ENCODE measurements at places on chromosomes 12 and 14.
A peak's percentile ranks its signal among the peaks of the same experiment; 100 is the strongest.

DNA sequence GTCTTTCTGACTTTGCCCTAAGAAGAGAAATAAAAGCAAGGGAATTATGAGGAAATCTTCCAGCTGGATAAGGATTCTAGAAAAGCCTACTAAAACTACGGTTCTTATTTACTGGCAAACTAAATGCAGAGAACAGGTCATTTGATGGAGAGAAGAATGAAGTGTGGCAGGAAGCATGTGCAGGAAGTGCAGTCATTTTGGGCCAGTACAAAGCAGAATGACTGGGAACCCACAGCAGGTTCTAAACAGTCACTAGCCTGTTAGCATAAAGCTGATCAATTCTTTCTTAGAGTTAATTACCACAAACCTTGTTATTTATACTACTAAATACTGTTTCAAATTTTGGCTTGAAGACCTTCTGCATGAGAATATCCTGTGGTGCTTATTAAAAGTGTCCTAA lies 36.7 kb downstream of the CFAP54 start:
- no peak for DNase-seq

GRCh38 chr12:113823016-113823415 lies 143.1 kb downstream of the RBM19 start:
- no peak for DNase-seq

- DNase-seq: no peak
Measured at GRCh38 chr14:26729851-26730250, 132.0 kb upstream of the NOVA1 start.

- DNase-seq: no peak
Measured at GRCh38 chr14:29608861-29609260, 318.8 kb downstream of the PRKD1 start.

DNA sequence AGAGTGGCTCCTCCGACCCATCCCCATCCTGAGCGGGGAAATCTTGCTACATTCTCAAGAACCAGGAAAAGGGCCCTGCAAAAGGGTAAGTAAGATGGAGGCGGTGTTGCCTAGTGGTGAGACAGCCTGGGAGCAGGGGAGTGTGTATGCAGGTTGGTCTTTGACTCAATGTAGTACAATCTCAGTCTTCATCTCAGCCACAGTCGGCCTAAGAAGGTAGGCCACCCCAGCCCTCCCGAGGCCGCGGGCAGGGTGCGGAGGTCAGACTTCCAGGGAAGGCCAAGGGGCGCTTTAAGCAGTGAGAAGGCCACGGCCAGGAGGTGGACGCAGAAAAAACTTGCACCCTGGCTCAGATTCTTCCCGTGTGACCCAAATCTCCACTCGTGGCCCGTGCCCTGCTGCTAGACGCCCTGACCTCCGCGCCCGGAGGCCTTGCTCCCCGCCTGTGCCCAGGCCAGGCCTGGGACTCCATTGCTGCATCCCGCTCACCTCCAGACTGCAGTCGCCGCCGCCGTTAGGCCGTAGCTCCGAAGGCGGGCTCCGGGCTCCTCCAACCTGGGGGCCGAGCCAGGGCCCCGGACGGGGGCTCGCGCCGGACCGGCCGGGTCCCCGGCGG lies 435 bp downstream of the FOXM1 start:
- no peak for DNase-seq

GRCh38 chr12:49109641-49110463 lies 795 bp downstream of the LMBR1L start:
- no peak for DNase-seq

GRCh38 chr12:5965950-5966383 lies 20.9 kb upstream of the ANO2 start:
- peak; percentile 12 for DNase-seq

DNA sequence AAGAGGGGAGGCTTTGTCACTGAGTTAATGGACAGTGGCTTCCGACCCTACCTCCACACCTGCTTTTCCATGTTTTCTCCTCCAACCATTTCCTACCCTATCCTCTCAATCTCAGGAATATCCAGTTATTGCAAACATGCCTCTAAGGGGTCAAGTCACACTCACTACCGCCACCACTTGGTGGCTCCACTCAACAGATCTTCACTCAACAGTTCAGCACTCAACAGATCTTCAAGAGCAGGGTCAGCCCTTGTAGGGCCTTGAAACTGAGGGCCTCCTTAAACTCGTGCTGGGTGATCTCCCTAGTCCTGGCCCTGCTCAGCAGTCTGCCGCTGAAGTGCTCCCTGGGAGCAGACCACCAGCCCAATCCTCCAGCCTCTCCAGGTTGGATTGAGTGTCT lies 14.2 kb downstream of the ZNF641 start:
- DNase-seq: no peak

DNA sequence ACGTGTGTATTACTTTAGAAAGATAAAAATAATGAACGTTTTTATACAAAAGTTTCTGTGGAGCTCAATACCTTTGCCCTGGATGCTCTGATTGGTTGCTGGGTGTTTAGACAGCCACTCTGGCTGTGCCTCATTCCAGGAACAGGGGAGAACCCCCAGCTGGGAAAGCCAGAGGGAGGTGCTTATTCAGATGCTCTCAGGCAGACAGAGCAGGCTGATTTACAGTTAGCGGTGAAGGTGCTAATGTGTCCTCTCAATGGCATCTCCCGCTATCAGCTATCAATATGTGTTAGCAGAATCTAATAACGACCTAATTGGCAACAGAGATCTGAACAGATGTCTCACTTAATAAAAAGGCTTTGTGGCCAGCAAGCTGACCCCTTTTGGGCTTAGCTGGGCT lies 402.3 kb downstream of the NUAK1 start:
- DNase-seq: no peak

DNA sequence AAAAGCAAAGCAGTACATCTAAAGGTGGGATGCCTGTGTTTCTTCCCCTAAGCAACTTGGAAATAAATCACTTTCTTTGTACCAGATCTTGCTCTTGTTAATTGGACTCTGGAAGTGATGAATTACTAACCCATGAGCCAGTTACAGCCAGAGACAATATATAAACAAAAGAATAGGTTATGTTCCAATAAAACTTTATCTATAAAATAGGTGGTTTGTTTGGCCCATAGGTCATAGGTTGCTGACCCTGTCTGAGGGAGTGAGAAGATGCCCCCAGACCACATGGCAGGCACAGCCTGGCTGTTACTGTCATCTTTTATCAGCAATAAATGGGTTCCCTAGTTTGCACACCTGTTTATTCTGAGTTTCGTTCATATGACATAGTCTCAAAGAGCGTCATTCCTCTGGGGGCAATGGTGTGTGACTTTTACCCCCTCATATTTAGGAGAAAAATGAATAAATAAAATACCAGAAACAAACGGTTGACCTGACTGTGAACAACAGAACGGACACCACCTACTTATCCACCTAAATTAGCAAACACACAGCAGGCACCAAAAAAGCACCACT lies 10.7 kb downstream of the LGMN start:
- DNase-seq: no peak

- DNase-seq: no peak
Measured at GRCh38 chr14:74501135-74501614, 7.6 kb downstream of the ISCA2 start.

GRCh38 chr14:32601906-32602305 lies 272.8 kb downstream of the AKAP6 start:
- DNase-seq: no peak

GRCh38 chr12:103778781-103779180 lies 62.3 kb downstream of the NT5DC3 start:
- no peak for DNase-seq

DNA sequence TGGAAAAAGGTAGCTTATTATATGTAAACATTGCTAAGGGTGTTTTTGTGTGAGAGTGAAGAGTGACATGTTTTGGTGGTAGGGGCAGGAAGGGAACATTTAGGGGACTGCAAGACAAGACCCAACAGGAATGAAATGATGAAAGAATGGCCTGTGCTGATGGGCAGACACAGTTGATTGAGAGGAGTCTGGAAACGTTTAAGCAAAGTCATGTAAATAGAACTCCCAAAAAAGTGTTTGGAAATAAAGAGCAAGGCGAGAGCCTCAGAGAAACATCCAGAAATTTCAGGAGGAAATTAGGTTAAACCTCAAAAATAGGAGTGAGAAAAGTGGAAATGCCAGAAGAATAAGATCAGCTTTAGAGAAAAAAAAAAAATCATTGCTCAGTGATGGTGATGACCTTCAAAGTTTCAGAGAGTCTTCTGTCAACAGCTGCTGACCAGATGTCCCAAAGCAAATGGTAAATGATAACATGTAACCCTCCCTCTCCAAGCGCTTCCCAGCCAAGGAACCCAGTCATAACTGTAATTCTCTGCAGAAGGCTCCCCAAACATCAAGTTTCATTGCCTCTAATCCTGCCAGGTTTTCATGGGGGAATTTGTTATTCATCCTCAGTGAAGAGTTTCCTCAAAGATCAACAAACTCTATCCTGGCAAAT lies 223.2 kb upstream of the FAR2 start:
- DNase-seq: no peak

- DNase-seq: no peak
Measured at GRCh38 chr12:95607642-95608041, 56.4 kb upstream of the USP44 start.

- no peak for DNase-seq
Measured at GRCh38 chr12:96143392-96143791, 50.8 kb upstream of the ELK3 start.

DNA sequence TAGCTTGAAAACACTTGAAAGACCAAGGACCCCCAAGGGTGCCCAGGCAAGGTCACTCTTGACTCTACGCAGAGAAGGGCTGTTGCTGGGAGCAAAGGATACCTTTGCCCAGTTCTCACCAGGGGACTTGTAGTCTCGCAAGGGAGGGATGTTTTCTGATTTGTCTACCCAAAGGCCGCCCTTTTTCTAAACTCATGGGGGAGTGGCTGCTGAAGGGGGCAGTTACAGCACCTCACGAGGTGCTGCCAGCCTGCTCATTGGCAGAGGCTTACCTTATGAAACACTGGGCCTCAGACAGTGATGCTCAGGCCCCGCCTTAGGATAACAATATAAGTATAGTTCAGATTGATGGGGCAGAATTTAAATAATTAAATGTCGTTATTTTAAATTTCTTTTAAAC lies 107.0 kb downstream of the ETV6 start:
- no peak for DNase-seq

DNA sequence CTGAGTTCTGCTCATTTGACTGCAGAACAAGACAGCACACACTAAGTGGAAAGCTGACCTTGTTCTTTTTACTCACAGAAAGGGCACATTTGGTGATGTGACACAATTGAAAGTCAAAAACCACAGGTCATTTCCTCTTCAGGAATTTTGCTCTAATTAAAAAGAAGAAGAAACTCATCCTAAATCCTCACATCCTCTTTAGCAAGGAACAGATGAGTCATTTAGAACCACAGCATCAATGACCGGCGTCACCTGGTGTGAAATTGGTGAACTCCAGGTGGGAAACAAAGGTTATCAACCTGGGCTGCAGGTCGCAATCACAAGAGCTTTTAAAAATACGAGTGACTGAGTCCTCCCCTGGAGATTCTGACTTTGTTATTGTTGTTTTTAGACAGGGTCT lies 2.9 kb upstream of the RNU6-8 start:
- DNase-seq: no peak

GRCh38 chr12:94872671-94872970 lies 130.9 kb downstream of the NDUFA12 start:
- no peak for DNase-seq

DNA sequence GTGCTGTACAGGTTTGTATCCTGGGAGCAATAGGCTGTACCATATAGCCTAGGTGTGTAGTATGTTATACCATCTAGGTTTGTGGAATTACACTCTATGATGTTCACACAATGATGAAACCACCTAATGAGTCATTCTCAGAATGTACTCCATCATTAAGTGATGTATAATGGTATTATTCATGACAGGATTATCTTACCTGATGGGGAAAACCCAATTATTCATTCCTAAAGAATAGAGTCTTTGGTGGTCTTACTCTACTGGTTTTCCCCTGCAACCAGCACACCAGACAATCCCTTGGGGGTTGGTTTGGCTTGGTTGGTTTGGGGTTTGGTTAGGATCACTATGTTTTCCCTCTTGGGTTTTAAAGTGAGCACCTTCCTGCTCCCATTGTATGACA lies 12.6 kb upstream of the OR10P1 start:
- no peak for DNase-seq

- DNase-seq: no peak
Measured at GRCh38 chr12:26434299-26435068, 239.1 kb downstream of the SSPN start.

DNA sequence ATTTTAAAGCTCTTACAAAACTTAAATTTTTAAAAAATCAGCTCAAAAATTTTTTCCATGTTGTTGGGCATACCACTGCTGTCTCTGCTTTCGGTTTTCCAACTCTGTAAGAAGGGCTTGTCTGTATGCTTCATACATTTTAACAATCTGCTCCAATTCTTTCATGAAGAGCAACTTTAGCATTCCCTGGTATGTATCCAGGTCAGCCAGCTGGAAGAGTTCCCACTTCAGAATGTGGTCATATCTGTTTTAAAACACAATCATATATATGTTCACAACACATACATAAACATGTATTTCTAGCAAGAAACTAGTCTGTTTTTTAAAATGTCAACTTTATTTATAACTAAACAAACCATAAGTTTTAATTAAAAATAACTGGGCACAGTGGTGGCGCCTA lies 33.0 kb downstream of the SAV1 start:
- DNase-seq: no peak

DNA sequence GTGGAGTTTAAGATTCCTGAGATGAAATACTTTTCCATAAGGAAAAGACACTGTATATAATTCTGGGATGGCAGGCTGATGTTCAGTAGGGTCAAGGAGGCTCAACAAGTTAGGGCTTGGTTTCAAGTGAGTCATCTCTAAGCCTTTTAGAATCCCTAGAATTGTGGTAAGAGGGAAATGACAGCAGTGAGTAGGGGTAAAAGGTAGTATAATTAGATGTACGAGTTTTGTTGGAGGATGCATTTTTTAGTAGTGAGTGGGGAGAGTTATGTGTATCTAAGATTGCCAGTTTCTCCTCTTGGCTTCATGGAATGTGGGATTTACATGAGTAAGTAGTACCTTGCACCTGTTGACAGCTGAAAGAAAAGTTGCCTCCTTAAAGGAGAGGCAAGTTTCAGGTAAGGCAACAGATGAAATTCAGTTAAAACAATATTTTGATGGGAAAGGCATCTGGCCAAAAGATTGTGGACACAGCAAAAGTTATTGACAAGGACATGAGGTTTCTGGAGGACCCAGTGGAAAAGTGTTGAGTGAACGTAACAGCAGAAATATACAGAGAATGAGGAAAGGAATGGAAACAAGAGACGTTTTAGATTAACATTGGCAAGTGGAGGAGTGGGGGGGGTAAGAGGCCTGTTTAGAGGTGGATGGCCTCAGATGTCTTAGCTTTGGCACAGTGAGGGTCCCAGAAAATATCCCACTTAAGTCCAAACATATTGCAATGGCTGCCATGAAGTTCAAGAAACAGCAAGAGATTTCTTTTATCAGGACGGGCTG lies 21.8 kb downstream of the LMO3 start:
- no peak for DNase-seq

DNA sequence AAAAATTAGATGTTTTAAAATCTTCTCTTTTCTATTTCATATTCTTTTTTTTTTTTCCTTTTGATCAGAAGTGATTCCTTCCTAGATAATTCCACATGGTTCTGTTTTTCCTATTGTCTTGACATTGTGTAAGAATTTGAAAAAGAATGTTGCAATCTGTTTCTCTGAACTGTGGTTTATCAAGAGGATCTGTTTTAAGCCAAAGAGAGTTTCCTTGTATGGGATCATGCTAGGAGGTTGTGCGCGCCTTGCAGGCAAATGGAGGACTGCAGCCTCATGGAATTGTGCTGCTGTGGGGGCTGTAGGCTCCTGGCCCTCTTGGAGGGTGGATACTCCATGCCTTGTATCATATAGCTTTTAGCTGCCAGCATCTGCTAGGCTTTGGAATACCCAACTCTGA lies 43.3 kb upstream of the MBIP start:
- no peak for DNase-seq

Data from stimulated activated CD8-positive, alpha-beta memory T cell treated with anti-CD3 and anti-CD28 coated beads, Interleukin-7, amount 100 ng/mL, for 1 hour (primary cell).